ENCODE measurements at places on chromosomes 4 and X.

DNA sequence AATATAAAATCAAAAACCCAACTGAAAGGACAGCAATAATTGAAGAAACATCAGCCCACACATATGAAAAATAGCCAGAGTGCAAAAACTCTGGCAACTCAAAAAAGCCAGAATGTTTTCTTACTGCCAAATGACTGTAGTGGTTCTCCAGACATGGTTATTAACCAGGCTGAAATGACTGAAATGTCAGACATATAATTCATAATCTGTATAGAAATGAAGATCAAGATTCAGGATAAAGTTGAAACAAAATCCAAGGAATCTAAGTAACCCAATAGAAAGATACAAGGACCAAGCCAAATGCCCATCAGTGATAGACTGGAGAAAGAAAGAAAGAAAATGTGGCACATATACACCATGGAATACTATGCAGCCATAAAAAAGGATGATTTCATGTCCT is 553.3 kb upstream of the KLHL4 start:
- no peak for DNase-seq

DNA sequence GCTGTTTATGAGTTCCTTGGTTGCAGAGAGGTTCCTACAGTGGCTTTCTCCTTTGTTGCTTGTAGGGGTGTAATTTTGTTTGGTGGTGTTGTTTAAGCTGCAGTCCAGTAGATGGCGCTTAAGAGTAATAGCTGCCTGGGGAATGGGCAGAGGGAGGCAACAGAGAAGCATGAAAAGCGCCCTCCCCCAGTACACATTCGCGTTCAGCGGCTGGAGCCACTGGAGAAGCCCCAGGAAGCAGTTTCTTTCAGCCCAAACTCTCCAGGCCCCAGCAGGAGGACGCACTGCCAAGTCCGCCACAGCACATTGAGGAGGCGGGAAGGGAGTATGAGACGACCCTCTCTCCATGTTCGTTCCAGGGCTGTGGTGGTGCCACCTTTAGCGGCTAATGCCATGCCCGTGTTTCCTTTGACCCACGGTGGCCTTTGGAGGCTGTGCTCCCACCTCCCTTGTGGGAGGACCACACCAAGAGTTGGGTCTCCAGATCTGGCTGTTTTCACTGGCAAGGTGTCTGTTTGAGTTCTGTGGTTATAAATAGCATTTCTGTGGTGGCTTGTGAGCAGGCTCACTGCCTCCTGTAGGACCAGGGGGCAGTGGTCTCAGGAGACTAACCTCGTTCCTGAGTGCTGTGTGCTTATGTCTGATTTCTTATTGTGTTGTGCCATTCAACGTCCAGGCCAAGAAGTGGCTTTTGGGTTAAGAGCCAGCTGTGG is 252.3 kb downstream of the ARHGAP10 start:
- no peak for DNase-seq

GRCh38 chr4:41538017-41538733 is at the start of gene LIMCH1:
LIMCH1 (plus strand) TSS chr4:41538157; CDS start chr4:41605996, 67,839 bp downstream.
- DNase-seq: no peak

GRCh38 chr4:87112063-87112462 is 108.4 kb downstream of the KLHL8 start:
- DNase-seq: no peak

Measured in amygdala (tissue), 56 donors.